ENCODE measurements at places on chromosomes 5 and 9. TPM values are rescaled to one million over a fixed set of nuclear protein-coding genes. Genes with fewer than 3 reads are reported as not detected.

Gene PDZD2
- total RNA-seq: 6.8 TPM

Gene OR1Q1
- not detected for total RNA-seq

Gene CDO1
- total RNA-seq: 25.4 TPM

Gene CNTNAP3
- 5.1 TPM for total RNA-seq

Gene ZBTB26
- 7.3 TPM for total RNA-seq

Gene SIT1
- total RNA-seq: 8.2 TPM

Gene RNF130
- 65.1 TPM for total RNA-seq

Gene ARHGEF39
- 18.6 TPM for total RNA-seq

Gene GBGT1
- 9.7 TPM for total RNA-seq

DNA sequence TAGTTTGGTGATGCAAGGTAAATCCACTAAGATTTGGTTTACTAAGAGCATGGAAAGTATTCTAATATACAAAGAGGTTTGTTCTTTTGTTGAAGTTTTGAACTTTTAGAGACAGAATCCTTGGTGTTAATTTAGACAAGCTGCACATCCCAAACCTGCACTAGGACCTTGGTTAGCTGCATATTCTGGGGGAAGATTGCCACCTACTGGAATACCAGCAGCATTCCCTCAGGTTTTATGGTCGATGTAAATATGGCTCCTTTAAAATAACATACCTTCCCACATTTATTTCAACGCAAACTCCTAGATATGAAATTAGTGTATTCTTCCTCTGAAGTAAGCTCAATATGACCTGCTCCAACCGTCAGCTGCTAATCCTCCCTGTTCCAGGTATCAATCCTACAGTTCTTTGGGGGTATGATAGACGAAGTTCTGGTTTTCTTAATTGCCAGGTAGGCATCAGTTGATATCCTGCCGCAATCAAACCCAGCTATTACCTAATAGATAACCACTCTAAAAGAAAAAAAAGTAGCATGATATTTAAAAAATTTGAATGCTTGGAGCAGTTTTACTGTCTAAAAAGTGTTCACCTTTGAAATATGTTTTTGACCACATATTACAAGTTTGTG is 624.1 kb downstream of the ISL1 start:
- DNase-seq: no peak

DNA sequence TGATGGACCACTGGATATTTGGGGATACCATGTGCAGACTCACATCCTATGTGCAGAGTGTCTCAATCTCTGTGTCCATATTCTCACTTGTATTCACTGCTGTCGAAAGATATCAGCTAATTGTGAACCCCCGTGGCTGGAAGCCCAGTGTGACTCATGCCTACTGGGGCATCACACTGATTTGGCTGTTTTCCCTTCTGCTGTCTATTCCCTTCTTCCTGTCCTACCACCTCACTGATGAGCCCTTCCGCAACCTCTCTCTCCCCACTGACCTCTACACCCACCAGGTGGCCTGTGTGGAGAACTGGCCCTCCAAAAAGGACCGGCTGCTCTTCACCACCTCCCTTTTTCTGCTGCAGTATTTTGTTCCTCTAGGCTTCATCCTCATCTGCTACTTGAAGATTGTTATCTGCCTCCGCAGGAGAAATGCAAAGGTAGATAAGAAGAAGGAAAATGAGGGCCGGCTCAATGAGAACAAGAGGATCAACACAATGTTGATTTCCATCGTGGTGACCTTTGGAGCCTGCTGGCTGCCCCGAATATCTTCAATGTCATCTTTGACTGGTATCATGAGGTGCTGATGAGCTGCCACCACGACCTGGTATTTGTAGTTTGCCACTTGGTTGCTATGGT is 54.5 kb upstream of the HNRNPA0 start:
- no peak for DNase-seq

DNA sequence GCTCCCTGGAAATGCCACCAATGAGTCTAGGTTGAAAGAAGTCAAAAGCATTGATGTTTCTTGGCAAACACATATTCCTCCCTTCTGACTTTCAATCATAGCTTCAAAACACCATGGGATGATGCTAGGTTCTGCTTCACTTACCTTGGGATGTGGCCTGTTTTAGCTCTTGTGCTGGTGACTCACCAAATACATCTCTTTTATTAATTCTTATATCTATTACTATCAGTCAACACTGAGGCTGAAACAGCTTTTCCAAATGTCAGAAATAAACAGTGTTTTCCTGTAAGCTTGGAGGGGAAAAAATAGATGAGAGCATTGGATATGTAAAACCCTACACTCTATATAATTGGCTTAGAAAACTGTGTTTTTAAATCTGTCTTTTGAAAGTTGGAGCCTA is 245.4 kb upstream of the NREP start:
- no peak for DNase-seq

DNA sequence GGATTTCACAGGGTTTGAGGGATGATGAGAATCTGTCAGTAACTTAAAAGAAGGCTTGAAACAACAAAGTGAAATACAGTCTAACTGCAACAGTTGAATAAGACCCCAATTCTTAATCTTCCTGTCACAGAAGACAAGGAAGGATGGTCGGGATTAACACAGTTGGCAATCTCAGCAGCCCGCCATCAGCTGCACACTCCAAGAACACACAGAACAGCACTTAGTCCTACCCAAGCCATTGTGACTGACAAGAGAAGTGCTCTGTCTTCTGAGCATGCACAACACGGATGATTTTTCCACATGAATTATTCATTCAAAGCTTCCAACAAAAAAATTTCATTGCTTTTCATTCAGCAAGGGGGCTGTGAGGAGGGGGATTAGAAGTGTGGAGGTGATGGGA is 576.1 kb downstream of the TLE4 start:
- DNase-seq: no peak

DNA sequence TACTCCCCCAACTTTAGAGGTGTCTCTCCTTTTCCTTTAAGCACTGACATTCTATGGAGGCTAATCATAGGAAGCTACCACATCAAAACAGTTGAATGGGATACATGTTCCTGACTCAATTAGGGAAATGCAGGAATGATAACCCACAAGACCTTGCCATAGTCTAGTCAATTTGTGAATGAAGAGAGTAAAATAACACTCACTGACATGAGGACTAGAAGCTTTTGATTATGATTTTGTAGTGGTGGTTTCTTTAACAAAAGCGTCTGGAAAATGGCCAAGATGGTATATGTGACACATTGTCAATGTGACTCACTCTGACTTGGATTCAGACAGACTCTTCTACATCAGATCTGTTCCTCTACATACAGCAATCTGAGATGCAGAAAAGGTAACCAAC is 13.7 kb upstream of the PRELID2 start:
- DNase-seq: no peak

- DNase-seq: no peak
These were observed 2.0 kb downstream of the LCN8 start for GRCh38 chr9:136756134-136756438.

- no peak for DNase-seq
These were observed 59.5 kb upstream of the TMEM215 start for GRCh38 chr9:32723789-32724325.

- DNase-seq: no peak
These were observed 370.0 kb downstream of the ZSWIM6 start for GRCh38 chr5:61701877-61702602.

DNA sequence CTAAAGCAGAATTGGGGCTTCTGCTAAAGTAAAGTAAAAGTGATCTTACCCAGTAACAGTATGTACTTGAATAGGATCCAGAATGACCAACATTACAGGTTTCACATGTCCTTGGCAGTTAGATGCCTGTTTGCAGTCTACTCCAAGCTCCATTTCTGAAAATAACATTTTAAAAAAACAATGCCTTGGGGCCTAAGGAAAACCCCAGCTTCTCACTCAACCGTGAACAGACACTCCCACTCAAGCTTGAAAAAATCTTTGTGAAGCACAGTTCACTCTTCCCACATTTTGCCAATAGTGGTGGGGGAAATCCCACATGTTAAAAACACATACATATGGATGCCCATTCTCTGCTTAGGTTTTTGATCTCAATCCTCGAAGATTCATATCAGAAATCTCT is 304.1 kb downstream of the ARRDC3 start:
- DNase-seq: no peak

DNA sequence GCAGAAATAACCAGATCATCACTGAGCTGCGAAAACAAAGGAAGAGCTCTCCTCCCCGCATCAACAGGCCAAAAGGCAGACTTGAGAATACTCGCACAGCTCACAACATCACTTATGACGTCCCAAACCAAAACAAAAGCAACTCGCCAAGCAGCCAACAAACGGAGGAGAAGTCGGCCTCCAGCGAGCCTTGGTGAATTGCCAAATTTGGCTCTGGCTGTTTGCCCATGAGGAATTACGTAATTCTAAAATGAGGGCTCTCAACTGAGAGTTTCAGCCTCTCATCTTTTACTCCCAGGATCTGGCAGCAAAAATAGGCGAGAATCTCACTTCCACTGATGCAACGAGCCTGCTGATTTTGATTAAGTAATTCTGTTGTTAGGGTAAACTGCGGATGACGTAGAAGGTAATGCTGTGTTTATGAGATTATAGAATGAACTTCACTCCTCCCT is 51.7 kb upstream of the SEMA6A start:
- no peak for DNase-seq

- DNase-seq: no peak
These were observed 22.5 kb downstream of the SEC61B start for GRCh38 chr9:99244344-99245260.

DNA sequence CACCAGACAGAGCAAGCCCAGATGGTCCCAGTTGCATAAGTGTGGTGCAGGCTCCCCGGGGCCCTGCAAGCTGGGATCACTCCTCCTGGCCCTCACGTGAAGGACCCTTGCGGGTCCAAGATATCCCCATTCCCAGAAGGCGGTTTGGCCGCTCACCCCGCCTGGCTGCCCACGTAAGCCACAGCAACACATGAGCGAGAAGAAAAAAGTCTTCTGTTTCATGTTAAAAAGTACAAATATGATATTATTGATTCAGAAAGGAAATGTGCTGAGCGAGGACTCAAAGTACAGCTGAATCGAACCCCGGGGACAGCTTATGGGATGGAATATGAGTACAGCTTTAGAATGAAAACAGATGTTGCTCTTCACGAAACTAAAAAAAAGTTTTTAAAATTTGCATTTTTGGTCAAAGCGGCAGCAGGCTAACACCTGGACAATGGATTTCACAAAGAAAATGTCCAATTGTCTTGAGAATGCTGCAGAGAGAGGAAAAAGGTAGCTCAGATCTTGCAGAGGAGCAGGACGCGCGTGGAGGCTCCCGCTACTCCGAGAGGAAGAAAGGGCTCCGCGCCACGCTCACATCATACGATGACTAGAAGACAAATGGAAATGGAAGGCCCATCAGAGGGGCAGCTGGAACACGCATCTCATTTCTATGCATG is 427.6 kb downstream of the IRX1 start:
- DNase-seq: no peak

- DNase-seq: no peak
These were observed 51.3 kb downstream of the SLC46A2 start for GRCh38 chr9:112839331-112839730.

- DNase-seq: no peak
These were observed 138.1 kb downstream of the BAAT start for GRCh38 chr9:101246691-101247090.

DNA sequence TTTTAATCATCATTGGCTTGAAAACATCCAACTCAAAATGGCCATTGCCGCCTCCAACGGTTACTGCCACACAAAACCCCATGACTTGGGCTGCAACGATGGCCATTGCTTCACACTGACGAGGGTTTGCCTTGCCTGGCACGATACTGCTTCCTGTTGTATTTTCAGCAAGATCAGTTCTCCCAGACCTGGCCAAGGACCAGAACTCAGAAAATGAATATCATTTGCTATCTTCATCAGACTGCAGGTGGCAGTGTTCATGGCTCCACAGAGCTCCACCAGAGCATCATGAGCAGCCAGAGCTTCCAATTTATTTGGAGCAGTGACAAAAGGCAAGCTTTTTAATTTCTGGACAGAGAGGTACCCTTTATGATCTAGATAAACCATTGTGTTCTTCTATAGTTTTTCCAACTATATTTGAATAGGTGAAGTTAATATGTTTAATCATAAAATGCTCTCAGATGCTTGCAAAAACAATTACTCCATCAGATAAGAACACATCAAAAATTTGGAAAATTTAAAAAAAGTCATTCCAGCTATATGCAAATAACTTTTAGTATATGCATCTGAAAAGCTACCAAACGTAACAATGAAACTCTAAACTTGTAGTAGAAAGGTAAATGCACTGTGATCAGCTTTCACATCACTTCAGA is 10.4 kb downstream of the AMACR start:
- no peak for DNase-seq

- DNase-seq: no peak
These were observed 33.7 kb downstream of the ZNF462 start for GRCh38 chr9:106896695-106897094.

DNA sequence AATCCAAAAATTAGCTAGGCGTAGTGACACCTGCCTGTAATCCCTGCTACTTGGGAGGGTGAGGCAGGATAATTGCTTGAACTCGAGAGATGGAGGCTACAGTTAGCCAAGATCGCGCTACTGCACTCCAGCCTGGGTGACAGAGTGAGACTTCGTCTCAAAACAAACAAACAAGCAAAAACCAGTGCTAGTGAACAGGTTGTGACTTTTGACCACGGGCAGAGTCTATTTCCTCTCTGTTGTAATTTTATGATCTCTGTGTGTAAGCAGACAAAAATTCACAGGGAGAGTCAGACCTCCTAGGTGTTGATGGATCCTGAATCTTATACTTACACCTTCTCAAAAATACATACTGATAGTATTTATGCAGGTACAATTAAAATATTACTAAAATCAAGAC is 65.8 kb downstream of the SPEF2 start:
- no peak for DNase-seq

GRCh38 chr5:147887930-147888329 is 9.4 kb downstream of the SCGB3A2 start:
- no peak for DNase-seq

DNA sequence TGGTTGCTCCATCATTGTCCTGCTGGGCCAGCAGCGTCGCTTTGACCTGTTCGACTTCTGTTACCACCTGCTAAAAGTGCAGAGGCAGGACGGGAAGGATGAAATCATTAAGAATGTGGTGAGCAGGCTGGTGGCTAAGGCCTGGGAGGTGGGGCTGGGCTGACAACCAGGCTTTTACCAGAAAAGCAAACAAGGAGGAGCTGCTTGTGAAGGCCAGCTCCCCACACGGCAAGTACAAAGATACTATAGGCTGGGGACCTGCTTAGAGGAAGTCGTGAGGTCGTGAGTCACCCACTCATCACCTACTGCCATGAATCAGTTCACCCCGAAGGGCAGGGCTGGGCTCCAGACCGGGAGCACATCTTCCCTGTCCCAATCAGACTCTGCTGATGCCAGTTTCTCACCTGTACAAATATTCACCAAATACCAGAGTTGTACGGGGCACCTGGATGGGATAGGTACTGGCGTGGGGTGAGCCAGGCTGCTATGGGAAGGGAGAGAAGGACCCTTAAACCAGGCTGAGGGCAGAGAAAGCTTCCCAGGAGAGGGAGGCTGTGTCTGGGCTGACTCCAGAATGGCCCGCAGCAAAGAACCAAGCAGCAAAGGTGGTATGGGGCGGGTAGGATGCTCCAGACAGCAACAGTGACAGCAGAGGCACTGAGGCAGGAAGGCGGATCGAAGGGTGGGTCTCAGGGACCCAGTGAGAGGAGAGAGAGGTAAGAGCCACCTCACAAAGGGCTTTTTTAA is 69.3 kb upstream of the NIPAL4 start:
- DNase-seq: no peak

All from H1 (cell line).